ENCODE measurements at places on chromosomes 1 and 21. TPM values are rescaled to one million over a fixed set of nuclear protein-coding genes. Genes with fewer than 3 reads are reported as not detected.

PLCH2 gene
- 1.5 TPM for total RNA-seq

KCNJ15 gene
- not detected for total RNA-seq

RCSD1 gene
- total RNA-seq, result not detected

AMY1A gene
- not detected for total RNA-seq

SNX7 gene
- total RNA-seq, result 25.4 TPM

MPL gene
- total RNA-seq, result 0.76 TPM

KCNT2 gene
- 0.53 TPM for total RNA-seq

RGSL1 gene
- not detected for total RNA-seq

CNIH3 gene
- total RNA-seq, result 8.4 TPM

BCAR3 gene
- 62.5 TPM for total RNA-seq

FAM163A gene
- total RNA-seq, result not detected

TGFB2 gene
- 74.3 TPM for total RNA-seq

RNU1-4 gene
- total RNA-seq, result 3,235 TPM

NMNAT2 gene
- total RNA-seq, result 22.5 TPM

Data from PC-9 (cell line).